AG04450 (cell line): ENCODE measurements at places on chromosomes 5 and 9.

GRCh38 chr5:75856056-75856455, 138.8 kb upstream of the POC5 start:
- no peak for DNase-seq

- no peak for DNase-seq
Measured at GRCh38 chr5:175457466-175457865, 13.5 kb upstream of the DRD1 start.

- no peak for DNase-seq
Measured at GRCh38 chr9:88972401-88972800, 18.9 kb upstream of the S1PR3 start.

DNA sequence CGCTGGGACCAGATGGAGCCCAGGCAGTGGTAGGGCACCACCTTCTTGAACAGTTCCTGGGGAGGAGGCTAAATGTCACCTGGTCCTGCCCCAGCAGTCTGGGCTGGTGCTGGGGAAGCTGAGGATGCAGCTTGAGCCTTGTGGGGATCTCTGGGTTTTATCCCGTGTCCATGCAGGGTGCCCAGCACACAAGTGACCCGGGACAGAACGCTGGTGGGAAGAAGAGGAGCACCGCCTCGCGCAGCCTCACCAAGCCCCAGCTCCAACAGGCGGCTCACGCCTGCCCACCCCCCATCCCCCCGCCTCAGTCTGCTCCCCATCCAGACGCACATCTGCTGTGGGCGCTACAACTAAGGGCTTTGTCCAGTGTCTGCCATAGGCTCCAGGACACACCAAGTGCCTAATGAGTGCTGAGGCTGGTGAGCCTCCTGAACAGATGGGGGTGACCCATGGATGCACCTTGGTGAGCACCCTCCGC, 13.8 kb downstream of the RALGDS start:
- DNase-seq: no peak

DNA sequence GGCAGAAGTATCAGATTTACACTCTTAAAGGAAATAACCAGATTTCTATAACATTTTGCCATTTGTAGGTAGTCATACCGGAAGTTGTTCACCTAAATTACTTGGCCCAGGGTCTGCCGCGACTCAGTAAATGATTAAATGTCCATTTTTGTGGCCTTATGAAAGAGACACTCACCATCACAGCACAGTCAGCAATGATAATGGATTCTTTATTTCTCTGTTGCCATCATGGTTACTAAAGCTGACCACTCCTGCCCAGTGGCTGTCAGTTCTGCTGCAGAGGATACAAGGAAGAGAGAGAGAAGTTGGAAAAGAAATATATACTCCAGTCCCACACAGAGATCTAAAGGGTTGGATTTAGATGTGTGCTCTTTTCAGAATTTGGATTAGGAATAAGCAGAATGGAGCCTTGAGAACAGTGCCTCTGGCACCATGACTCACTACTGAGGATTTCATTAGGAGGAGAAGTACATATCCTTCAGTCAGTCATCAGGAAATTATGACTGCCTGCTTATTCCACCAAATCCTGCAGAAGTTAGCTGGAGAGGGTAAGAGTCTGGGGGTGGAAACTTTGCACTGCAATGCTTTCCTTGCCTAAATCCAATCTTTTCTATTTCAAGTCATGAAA, 72.8 kb upstream of the EFNA5 start:
- no peak for DNase-seq

DNA sequence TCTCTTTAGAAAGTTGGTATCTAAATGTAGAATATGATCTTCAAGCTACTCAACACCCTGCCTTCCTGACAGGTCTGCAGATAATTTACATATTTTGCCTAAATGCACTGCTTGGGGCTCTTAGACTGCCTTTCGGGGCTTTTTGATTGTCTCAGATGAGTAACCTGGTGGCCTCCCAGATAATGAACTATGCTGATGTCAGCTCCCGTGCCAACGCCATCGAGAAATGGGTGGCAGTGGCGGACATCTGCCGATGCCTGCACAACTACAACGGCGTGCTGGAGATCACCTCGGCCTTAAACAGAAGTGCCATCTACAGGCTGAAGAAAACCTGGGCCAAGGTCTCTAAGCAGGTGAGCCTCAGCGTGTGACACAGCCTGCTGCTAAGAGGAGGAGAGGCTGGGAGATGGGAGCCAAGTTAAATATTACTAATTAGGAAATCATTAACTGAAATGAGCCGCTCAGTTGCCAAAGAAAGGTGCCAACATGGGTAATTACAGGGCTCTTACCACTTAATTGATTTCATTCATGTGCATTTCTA, 20.8 kb upstream of the CKMT2 start:
- no peak for DNase-seq

GRCh38 chr5:1315709-1316587, 21.1 kb upstream of the TERT start:
- no peak for DNase-seq

DNA sequence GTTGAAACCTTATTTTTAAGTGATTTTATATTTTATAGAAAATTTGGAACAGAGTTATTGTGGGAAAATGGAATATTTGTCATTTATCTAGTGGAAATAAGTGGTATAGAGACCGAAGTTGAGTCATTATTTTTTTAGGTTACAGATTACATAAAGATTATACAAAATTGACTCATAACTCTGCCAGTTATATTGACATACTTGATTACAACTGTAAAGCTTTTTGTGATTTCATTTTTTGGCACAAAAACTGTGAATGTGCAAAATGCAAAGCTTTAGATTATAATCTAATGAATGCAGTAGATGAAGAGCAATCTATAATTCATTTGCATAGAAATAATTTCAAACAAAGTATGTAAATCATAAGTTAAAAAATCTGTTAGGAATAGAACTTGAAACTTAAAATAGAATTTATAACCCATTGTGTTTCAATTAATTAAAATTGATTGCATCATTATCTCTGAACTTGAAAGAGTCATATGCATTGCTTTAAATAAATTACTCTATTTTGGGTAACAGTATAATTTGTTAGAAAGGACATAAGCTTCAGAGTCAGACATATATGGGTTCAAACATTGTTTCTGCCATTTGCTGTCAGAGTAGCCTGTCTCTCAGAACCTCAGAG, 280.4 kb downstream of the FER start:
- DNase-seq: no peak

- no peak for DNase-seq
Measured at GRCh38 chr5:151053796-151054462, 26.9 kb downstream of the TNIP1 start.
